ENCODE measurements at places on chromosomes 3 and 15.

- DNase-seq: no peak
These were observed 59.1 kb upstream of the RASA2 start for GRCh38 chr3:141427764-141428163.

DNA sequence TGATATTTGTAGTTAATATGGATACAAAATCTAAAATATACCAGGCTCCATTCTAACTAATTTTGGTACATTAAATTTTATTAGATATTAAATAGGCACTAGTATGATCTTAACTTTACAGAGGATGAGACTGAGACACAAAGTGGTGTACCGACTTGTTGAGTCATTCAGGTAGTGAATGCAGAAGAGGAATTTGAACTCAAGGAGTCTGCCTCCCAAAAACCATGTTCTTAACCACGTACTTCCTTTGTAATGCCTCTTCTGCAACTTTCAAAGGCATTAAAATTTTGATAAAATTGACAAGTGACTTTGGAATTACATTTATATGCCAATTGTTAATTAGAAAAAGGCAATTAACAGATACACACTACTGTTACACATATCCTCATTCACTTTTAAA is 61.8 kb downstream of the ZBBX start:
- DNase-seq: no peak

GRCh38 chr3:62803276-62803675 is 71.9 kb downstream of the CADPS start:
- no peak for DNase-seq

DNA sequence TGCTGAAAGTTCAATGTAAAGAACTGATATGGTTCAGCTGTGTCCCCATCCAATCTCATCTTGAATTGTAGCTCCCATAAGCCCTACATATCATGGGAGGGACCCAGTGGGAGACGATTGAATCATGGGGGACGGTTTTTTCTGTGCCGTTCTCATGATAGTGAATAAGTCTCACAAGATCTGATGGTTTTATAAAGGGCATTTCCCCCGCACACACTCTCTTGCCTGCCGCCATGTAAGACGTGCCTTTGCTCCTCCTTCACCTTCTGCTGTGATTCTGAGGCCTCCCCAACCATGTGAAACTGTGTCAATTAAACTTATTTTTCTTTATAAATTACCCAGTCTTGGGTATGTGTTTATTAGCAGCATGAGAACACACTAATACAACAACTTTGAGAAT is 86.5 kb upstream of the TNFSF10 start:
- DNase-seq: no peak

DNA sequence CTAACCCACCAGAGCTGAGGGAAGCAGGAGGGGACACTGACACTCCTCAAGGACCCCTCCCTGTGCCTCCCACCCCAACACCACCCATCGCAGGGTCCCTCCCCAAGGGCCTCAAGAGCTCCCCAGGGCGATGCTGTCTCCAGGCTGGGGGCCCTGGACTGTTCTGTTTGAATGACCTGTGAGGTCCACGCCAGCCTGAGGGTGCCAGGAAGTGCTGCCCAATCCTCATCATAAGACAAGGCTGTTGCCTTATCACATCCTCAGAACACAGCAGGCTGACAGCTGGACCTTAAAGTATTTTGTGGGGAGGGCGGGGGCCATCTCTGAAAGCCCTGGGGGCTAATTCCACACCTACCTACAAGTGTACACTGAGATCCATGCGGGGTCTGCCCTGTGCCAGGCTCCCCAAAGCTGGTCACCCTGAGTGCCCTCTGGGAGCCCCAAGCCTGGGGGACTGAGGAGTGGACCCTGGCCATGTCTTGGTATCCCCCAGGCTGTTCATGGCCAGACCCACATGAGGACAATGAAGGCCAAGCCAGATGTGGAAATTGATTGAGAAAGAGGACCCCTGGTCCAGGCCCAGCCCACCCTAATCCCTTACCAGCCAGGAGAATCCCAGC is 23.8 kb upstream of the GOLGA6C start:
- DNase-seq: no peak

DNA sequence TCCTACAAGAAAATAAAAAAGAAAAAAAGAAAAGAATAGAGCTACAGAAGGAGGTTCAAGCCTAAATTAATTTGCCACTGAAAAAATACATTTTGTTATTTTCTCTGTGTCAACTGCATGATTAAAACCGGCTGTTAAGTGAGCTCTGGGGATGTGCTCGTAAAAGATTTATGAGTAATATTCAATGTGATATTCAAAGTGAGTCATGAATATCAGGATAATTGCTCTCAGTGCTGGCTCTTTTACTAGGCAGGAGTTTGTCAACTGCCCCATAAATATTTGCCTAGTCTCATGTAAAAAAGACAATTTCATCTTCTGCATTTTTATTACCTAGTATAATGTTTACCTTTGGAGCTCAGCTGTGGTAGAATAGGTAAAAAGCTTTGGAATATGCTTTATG is 78.9 kb downstream of the CDIN1 start:
- no peak for DNase-seq

DNA sequence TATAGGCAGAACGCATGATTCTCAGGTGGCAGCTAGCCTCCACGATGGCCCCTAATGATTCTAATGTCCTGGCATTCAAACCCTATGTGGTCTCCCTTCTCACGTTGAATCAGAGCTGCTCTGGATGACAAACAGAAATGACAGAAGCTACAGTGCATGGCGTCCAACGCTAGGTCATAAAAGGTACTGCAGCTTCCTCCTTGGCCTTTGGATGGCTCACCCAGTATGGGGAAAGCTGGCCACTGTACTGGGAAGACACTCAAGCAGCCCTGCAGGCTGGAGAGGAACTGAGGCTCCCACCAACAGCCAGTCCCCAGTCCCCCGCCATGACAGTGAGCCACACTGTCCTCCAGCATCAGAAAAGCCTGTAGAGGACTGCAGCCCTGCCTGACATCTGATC is 286.3 kb downstream of the FAM43A start:
- DNase-seq: no peak

- no peak for DNase-seq
These were observed 133.6 kb downstream of the OCA2 start for GRCh38 chr15:27965546-27965945.

- no peak for DNase-seq
These were observed 84.6 kb downstream of the ANO10 start for GRCh38 chr3:43537225-43537624.

Measured in CD8-positive, alpha-beta T cell (primary cell).